Activated naive CD8-positive, alpha-beta T cell treated with anti-CD3 and anti-CD28 coated beads, Interleukin-2, amount 50 U/mL, for 16 hours (primary cell): ENCODE measurements at places on chromosomes 6 and 20.

DNA sequence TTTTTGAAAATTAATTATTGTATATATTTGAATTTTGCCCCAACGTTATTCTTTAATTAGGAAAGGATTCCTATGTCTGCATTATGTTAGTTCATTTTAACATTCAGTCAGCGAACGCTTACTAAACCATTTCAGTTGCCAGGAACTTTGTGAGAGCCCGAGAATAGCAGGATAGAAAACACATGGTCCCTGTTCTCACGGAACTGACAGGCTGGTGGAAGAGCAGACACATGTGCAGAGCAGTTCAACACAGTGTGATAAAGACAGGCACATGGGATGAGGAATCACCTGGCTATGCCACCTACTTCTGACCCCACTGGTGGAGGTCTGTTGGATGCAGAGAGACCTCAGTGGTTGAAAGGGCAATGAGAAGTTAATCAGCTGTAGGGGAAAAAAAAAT is 367.2 kb downstream of the EPM2A start:
- no peak for DNase-seq

GRCh38 chr6:7636151-7636550 is 46.2 kb downstream of the SNRNP48 start:
- DNase-seq, result no peak

DNA sequence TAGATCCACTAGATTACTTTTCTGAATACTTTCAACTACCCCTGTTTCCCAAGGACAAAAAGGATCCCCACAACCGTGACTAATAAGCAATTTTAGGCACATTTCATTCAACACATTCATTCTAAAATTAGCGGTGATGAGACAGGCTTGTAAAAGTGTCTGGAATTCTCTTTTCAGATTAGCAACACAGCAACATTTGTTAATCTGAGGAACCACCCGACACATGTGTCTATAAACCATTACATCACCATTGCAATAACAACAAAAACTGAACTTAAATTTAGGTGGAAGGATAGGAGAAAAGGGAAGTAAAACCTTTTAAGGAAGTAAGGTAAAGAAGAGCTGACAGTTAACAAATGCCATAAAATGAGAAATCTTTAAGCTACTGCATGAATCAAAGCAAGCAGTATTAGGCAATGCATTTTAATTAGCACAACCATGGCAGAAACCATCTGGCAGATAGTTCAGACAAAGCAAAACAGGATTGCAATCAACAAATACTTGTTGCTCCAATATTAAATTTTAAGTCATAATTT is 49.1 kb downstream of the MAP3K7 start:
- DNase-seq, result no peak

GRCh38 chr20:63020681-63021080 is 13.9 kb upstream of the BHLHE23 start:
- DNase-seq, result no peak

DNA sequence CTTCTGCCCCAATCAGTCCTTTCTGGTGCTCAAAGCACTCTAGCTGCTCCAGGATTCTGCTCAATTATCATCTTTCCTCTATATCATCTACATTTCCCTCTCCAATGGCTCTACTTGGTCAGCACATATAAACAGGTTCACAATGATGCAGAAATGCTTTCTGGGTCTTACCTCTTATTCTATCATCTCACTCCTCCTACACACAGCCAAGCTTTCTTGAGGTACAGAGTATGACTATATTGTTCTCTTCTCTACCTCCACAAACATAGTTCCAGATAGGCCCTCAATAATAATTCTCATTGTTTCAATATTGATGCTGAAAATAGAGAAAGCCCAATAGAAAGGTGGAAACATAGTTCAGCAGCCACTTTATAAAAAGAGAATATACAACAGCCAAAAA is 48.2 kb downstream of the HIVEP2 start:
- DNase-seq, result no peak

GRCh38 chr6:45256697-45257695 is 71.1 kb upstream of the RUNX2 start:
- no peak for DNase-seq

- no peak for DNase-seq
Observed at GRCh38 chr6:29035951-29036350, 9.0 kb downstream of the OR2W1 start.

DNA sequence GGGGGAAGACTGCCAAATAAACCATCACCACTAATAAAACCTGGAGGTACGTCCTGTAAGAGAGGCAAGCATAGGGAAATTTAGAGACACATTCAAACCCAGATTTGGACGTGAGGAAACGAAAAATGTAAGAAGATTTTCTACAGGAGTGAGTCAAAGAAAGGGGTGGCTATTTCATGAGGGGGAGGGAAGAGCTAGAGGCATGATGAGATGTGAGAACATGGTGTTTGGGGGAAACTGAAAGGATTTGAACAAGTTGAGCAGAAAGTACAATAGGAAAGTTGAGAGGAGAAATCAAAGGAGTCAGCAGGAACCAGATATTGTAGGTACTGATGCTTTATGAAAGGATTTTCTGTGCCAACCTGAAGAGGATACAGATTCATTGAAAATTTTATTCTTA is 179.1 kb upstream of the HS3ST5 start:
- DNase-seq, result no peak

GRCh38 chr6:47009583-47009982 is 32.5 kb downstream of the ADGRF1 start:
- DNase-seq, result no peak

DNA sequence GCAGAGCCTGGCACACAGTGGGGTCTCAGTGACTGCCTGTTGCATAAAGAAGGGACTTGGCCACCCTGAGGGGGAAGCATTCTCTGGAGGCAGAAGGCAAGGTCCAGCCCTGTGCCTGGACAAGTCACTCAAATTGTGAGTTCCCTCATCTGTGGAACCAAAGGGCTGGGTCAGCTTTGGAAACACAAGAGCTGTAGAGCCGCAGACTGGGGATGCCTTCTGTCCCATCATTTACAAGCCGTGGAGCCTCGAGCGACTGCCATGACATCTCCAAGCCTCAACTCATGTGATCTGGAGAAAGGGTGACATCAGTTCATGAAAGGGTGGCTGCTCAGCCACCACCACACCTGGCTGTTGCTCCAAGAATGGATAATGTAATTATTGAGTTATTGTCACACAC is 20.4 kb upstream of the SIRPD start:
- DNase-seq, result no peak

GRCh38 chr6:87199787-87200186 is 44.4 kb downstream of the ZNF292 start:
- DNase-seq, result no peak

DNA sequence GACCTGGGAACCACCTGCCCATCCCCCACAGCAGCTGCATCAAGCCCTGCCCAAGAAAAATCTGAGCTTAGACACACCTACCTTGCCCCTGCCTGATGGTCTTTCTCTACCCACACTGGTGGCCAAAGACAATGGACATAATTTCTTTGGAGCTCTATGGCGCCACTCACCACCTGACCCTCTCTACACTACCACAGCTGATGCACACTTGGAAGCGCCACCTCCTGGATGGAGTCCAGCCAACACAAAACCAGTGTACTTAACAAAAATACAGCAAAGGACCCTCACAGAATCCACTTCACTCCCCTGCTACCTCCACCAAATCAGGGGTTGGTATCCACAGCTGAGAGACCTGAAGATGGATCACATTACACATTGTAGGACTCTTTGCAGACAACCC is 39.7 kb upstream of the CLVS2 start:
- DNase-seq, result no peak

GRCh38 chr6:150078788-150079187 is 9.9 kb upstream of the ULBP3 start:
- DNase-seq, result no peak

DNA sequence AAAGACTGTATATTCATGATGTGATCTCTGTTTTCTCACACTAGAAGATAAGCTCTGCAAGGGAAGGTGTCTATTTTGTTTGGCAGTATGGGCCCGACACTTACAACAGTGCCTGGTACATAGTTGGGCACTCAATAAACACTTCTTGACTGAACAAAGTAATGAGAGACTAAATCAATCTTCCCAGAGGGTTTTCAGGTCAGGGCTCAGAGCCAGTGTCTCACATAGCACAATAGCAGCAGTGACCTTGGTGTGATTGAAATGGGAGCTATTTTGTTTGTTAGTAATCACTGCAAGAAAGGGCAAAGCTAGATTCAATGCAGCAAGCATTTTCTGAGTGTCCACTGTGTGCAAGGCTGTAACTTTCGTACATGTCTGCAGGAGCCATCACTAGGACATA is 26.4 kb upstream of the GCM1 start:
- no peak for DNase-seq

DNA sequence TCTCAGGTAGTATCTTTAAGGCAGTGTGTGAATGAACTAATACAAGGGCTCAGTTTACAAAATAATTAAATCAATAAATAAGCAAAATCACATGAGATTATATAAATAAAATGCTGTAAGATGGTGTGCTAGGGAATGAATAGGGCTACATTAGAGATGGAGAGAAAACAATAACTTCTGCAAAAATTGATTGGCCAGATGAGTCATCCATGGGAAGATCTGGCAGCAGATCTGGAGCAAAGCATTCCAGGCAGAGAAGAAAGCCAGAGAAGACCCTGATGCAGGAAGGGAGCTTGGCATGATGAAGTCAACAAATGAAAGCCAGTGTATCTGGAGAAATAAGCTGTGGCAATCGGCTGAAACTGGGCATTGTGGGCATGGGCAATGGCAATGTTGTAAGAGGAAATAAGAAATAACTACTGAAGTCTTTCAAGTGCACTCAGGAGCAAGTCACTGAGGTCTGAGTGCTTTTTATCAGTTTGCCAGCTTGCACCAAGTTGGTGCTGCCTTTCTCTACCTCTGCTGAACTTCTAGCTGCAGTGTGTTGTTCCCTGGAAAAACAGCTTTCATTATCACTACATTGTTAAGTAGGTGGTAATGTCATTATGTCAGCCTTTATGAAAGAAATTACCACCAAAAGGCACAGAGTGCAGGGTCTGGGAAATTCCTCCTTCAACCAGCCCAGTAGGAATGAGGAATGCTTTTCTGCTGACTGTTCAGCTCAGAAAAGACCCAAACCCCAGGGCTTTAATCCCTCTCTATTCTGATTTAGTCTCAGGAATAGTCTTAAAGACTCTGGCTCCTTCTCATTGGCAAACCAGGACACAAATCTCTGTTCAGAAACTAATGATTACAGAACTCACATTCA is 231.6 kb downstream of the HTR1B start:
- no peak for DNase-seq

- no peak for DNase-seq
Observed at GRCh38 chr20:3461211-3461771, 9.5 kb upstream of the ATRN start.

DNA sequence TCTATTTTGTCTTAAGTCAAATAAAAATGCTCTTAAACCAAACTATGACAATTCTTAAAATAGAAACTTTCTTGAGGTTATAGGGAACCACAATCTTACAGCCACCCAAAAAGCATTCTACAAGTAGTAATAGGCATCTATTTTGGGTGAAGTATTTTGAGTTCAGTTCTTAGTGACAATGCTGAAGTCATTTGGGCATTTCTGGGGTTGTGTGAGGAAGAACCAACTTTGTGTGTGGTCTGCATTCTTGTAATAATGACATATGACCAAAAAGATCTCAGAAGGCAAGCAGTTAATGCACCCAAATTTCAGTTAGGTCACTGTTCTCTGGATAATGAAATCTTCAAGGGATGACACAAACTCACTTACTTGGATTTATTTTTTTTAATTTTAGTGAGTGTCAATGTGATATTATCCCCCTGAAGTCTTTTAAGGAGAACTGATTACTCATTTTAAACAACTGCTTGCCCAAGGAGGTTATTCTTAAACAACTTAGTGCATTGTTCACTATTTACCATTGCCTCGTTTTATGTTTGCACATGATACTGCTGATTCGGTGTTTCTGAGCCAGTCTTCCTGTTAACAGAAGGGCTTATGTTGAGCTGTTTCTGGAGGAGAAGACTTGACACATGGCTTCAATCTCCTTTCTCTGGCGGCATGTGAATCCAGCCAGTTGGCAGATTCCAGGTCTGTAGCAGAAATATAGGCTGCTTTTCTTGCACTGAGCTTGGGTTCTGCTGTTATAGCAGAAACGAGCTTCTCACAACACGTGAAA is 618.9 kb downstream of the BCKDHB start:
- no peak for DNase-seq

GRCh38 chr20:50743087-50743486 is 11.7 kb downstream of the PARD6B start:
- no peak for DNase-seq

- no peak for DNase-seq
Observed at GRCh38 chr20:62368392-62368975, 1.4 kb upstream of the LAMA5 start.

GRCh38 chr20:32968478-32969241 is 35.6 kb downstream of the SUN5 start:
- no peak for DNase-seq

DNA sequence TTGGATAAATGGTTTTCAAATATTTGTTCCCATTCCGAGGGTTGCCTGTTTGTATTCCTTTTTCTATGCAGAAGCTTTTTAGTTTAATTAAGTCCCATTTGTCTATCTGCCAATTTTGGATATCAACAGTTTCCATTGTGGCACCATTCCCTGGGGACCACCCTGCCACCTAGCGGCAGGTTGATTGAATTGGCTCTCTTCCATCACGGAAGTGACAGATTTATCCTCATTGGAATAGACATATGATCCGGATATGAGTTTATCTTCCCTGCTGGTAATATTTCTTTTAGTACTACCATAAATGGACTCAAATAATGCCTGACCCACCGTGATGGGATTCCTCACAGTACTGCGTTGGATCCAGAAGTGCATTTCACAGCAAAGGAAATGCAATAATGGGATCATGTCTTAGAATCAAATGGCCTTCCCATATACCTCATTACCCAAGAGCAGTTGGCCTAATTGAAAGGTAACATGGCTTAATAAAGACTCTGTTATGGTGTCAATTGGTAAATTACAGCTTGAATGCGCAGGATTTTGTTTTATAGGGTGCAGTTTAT is 327.0 kb downstream of the BMP2 start:
- DNase-seq, result no peak

GRCh38 chr6:10528158-10528981 is 7.2 kb downstream of the GCNT2 start:
- no peak for DNase-seq

DNA sequence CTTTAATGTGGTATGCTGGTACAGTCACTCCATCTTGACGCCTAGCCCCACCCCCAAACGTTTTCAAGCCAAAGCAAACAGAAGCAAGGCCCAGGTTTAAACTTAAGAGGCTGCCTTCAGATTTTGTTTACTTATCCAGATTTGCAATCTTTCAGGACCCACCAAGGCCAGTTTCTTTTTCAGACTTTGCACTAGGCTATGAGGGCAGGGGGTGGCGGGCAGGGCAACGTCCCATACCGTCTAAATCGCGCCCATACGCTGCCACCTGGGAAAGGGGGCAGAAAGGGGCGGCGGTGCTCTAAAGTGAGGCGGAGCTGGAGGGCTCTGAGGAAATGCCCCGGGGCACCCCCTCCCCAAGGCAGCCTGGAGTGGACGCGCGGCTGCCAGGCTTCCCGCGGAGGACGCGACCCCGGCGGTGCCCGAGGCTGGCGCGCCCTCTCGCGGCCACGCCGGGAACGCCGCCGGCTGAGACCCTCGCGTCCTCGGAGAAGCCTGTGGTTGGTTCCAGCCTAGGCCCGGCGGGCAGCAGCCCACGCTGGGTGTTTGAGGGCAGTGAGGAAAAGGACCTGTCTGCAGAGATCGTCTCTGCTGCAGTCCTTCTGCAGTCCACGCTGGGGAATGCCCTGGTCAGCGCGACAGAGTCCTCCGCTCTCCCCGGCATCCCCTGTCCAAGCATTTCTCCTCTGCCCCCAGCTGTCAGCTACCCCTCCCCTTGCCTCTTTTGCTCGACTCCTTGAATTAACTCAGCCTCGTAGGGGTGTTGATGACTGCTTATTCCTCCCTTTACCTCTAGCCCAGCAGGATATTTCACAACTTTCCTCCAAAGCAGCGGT is 129.2 kb upstream of the PRND start:
- peak; percentile 18 for DNase-seq
